ENCODE measurements at places on chromosomes 11 and 22. TPM values are rescaled to one million over a fixed set of nuclear protein-coding genes. Genes with fewer than 3 reads are reported as not detected.

The ACR gene
- not detected for total RNA-seq

The BRSK2 gene
- 0.76 TPM for total RNA-seq

The FAM168A gene
- total RNA-seq = 8.2 TPM

The USP2 gene
- total RNA-seq = 4.4 TPM

The UPK3A gene
- 6.0 TPM for total RNA-seq

The MAPK8IP2 gene
- not detected for total RNA-seq

The APOA1 gene
- not detected for total RNA-seq

The KREMEN1 gene
- total RNA-seq = 4.6 TPM

The TMEM86A gene
- total RNA-seq = 5.6 TPM

The BSCL2 gene
- 161 TPM for total RNA-seq

The PLA2G3 gene
- not detected for total RNA-seq

The IFTAP gene
- 2.2 TPM for total RNA-seq

The OR8K3 gene
- total RNA-seq = not detected

The MS4A15 gene
- not detected for total RNA-seq

The PLEKHB1 gene
- 43.0 TPM for total RNA-seq

The INSC gene
- 0.29 TPM for total RNA-seq

The TRIM49B gene
- total RNA-seq = not detected

The IRAG1 gene
- total RNA-seq = 1.3 TPM

The IFT27 gene
- 6.1 TPM for total RNA-seq

The SYNGR1 gene
- not detected for total RNA-seq

The PANX1 gene
- 26.2 TPM for total RNA-seq

The C22orf15 gene
- total RNA-seq = not detected

The MISFA gene
- total RNA-seq = 1.0 TPM

The CNIH2 gene
- total RNA-seq = 0.99 TPM

The SERPIND1 gene
- total RNA-seq = not detected

The ELFN2 gene
- total RNA-seq = 0.03 TPM

The PLAAT2 gene
- 4.2 TPM for total RNA-seq

The RASSF7 gene
- total RNA-seq = 552 TPM

The PIK3C2A gene
- total RNA-seq = 25.8 TPM

The OR51E1 gene
- 0.41 TPM for total RNA-seq

The ENTHD1 gene
- total RNA-seq = not detected

The PLA2G6 gene
- 13.0 TPM for total RNA-seq

The MAFF gene
- total RNA-seq = 91.5 TPM

The PRR33 gene
- not detected for total RNA-seq

The MRPL23 gene
- total RNA-seq = 109 TPM

The IGSF9B gene
- 5.6 TPM for total RNA-seq

The CADM1 gene
- total RNA-seq = not detected

The ISX gene
- not detected for total RNA-seq

The IFITM10 gene
- 4.1 TPM for total RNA-seq

The OVOL1 gene
- 42.8 TPM for total RNA-seq

The MAJIN gene
- total RNA-seq = not detected

The DNAJB7 gene
- total RNA-seq = not detected

The C11orf97 gene
- total RNA-seq = not detected

The PNPLA3 gene
- total RNA-seq = 0.15 TPM

The MMP11 gene
- total RNA-seq = 0.18 TPM

The GAS2 gene
- total RNA-seq = 3.3 TPM

The GP1BB gene
- total RNA-seq = not detected

The DEUP1 gene
- not detected for total RNA-seq

The MFNG gene
- 2.1 TPM for total RNA-seq

The LRRC4C gene
- total RNA-seq = not detected

The BACE1 gene
- total RNA-seq = 6.6 TPM

The ACRV1 gene
- not detected for total RNA-seq
